ENCODE measurements at places on chromosomes 5 and 9.

DNA sequence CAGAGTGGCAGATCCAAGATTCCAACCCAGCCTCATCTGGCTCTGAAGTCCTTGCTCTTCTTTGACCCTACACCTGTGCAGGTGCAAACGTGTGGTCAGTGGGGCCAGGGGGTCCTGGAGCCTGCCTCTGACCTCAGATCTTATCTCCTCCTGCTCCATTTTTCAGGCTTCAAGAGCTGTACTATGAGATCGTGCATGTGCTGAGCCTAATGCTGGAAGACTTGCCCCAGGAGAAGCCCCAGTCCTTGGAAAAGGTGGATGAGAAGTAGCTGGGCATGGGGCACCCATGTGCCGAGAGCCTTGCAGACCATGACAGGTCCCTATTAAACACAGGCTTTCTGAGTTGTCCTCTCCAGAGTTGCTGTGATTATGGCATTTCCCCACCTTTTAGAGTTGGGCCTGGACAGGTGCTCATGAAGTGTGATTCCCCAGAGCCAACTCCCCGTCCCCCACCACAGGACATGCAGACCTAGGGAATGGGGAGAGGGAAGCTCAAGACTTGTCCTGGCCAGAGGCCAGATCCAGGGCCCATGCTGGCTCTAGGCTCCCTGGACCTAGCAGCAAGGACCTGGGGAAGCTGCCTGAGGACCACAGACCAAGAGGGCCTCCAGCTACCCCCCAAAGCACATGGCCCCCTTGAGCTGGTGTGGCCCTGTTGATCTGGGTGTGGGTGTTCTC is 22.5 kb downstream of the PITX1 start:
- DNase-seq = no peak

DNA sequence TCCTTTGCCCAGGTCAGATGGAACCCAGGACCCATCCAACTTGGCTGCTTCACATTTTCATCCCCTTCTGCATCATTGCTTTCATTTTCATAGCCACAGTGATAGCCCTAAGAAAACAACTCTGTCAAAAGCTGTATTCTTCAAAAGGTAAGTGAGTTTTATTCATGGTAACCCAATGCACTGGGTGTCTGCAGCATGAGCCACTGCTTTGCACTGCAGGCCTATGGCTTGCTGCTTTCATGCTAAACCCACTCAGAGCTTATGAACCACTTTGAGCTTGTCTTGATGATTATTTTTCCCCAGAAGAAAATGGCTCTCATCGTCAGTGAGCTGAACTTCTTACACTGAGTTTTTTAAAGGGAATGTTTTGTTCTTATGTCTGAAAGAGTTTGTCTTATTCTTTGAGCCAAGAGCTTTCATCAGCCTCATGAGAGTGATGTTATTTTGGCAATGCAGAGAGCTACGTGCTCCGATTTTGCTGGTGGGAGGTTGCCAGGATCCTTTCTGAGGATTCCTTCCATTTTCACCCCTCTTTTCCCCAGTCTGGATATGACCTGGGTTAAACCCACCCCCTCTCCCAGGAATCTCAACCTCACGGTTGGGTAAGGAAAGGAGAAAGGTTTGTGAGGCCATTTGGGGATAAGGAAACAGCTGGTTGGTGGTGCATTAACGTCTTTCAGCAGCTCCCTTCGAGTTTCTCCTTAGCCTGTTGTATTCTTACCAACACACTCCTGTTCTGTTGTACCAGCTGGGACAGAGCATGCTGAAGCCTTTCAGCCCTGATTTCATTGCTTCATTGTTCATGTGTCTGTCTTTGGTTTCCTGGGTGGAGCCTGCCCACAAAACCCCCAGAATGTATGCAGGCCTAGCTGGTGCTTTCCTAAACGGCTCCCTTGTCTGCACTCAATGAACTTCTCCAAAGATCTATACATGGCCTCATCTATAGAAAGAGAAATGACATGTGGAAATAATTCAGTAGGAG is 47.6 kb downstream of the PDCD1LG2 start:
- peak; percentile 11 for DNase-seq

- DNase-seq = no peak
These were observed 3.6 kb upstream of the SLC25A48 start for GRCh38 chr5:135830876-135831275.

- no peak for DNase-seq
These were observed 70.3 kb downstream of the CTSL start for GRCh38 chr9:87796196-87796595.

DNA sequence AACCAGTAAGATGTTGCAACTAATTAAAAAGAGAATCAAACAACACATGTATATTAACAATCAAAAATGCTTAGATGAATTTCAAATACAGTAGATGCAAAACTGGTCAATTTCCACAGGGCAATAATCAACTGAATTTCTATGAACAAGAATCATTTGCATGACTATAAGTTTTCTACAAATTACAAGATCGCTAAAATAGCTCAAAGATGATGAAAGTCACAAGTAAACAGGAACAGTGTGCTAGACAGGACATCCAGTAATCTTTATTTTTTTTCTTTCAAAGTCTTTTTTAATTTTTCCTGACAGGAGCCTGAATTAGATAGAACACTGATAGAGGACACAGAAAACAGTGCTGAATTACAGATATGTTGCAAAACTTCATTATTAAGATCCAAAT is 608.2 kb upstream of the DAB2 start:
- no peak for DNase-seq

DNA sequence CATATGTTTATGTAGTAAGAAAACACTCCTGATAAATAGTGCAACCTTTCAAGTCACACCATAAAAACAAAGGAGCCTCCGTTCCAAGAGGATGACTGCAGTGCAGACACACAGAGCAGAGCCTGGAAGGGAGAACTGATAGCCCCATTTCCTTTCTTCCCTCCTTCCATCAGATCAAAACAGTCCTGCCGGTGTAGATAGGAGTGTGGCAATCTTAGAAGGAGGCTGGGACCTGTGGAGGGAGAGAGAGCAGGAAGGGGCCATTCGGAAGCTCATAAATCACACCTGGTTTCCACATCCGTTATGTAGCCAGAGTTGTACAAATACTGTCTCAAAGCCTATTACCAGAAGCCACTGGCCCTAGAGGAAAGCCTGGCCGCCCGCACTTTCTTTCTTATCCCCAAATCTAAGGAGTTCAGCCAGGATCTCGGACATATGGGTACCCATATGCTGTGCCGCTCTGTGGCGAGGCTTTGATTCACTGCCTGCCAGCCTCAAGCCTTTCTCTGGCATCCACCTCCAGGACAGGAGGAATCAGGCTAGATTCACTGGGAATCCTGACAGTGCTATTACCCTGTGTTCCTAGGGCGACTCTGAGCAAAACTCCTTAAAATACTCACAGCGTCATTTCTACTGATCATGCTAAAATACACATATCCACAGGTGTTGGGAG is 26.9 kb downstream of the DAP start:
- DNase-seq = no peak

- no peak for DNase-seq
These were observed 7.8 kb downstream of the ALAD start for GRCh38 chr9:113393281-113393680.

DNA sequence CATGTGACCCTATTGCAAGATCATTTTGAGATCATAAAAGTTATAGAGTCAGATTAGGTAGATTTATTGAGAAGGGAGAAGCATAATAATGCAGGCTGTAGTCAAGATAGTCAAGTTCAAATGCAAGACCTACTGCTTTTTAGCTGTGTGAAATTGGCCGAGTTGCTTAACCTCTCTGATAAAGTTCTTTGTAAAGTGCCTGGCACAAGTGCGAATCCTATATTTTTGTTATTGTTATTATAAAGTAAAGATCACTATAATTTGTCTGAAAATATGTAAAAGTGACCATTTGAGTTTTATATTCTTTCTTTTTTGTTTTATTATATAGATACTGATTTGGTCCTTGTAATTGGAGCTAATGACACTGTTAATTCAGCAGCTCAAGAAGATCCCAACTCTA is 99.3 kb downstream of the NNT start:
- no peak for DNase-seq

- no peak for DNase-seq
These were observed 82.4 kb downstream of the AK8 start for GRCh38 chr9:132795511-132796303.

- DNase-seq = no peak
These were observed 50.8 kb upstream of the ASTN2 start for GRCh38 chr9:117465706-117466105.

Data from stimulated activated CD8-positive, alpha-beta memory T cell treated with anti-CD3 and anti-CD28 coated beads, Interleukin-7, amount 100 ng/mL, for 1 hour (primary cell).